Activated naive CD4-positive, alpha-beta T cell treated with anti-CD3 and anti-CD28 coated beads for 36 hours (primary cell): ENCODE measurements at places on chromosomes 5 and 9. TPM values are rescaled to one million over a fixed set of nuclear protein-coding genes. Genes with fewer than 3 reads are reported as not detected.

CCDC152 gene
- 8.1 TPM for total RNA-seq

BASP1 gene
- 0.62 TPM for total RNA-seq

TRIM7 gene
- total RNA-seq = 1.6 TPM

CDC20B gene
- total RNA-seq = not detected

IFNA13 gene
- total RNA-seq = not detected

MSANTD3 gene
- total RNA-seq = 11.5 TPM

CYLC2 gene
- not detected for total RNA-seq

SFXN1 gene
- total RNA-seq = 358 TPM

ADAMTS12 gene
- not detected for total RNA-seq

UBAP2 gene
- 28.6 TPM for total RNA-seq

GRCh38 chr5:180618829-180619562 is 27.7 kb upstream of the SCGB3A1 start:
- DNase-seq = peak; percentile 53

GRCh38 chr9:79403495-79403894 is 168.3 kb upstream of the TLE4 start:
- peak; percentile 13 for DNase-seq

GRCh38 chr5:66517351-66517750 is 78.8 kb upstream of the MAST4 start:
- no peak for DNase-seq

DNA sequence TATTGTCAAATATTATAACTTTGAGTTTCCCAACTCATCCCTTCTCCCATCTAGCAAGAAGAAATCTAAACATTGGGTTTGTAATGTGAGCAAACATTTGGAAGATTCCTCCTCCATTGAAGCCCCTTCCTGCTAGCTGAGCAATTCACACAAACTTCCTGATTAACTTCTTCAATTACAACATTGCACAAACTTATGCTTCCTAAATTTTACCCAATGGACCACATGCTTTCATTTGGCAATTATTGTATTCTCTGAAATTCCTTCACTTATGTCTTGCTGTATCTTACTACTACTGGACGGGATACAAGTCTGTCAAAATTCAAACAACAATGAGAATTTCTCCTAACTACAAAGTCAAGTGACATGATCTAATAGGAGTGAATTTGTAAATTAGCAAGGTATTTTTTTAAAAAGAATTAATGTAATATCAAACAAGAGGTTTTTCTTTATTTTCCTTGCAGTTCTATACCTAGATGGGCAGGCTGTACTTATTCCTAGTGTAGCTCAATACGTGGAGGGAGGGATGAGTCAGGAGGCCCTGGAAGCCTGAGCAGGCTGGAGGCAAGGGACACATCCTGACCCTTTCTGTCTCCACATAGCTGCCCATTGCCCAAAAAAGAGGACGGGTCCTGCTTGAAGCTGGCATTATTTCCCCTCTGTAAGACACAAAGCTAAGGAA is 11.8 kb upstream of the IFNW1 start:
- DNase-seq = no peak

GRCh38 chr5:145347026-145347616 is 488.0 kb downstream of the PRELID2 start:
- DNase-seq = no peak

GRCh38 chr5:43627028-43627427 is 24.0 kb downstream of the NNT start:
- DNase-seq = peak; percentile 14

DNA sequence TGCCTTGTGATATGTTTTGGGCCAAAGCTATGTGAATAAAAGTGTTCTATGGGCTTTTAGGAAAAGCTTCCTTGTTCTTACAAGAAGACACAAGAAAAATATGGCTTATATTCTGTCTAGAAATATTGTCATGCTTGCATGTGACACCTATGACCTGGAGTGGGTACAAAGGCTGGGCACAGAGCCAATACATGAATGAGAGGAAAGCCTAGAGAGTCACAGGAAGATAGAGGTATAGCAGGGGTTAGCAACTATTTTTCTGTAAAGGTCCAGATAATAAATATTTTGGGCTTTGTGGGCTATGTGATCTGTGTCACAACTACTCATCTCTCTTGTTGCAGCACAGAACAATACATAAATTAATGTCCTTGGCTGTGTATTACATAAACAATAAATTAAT is 196.6 kb upstream of the CD180 start:
- no peak for DNase-seq

GRCh38 chr5:65858316-65858715 is 68.1 kb upstream of the ERBIN start:
- DNase-seq = no peak

- no peak for DNase-seq
These were observed 83.9 kb downstream of the MTREX start for GRCh38 chr5:55391707-55392106.

DNA sequence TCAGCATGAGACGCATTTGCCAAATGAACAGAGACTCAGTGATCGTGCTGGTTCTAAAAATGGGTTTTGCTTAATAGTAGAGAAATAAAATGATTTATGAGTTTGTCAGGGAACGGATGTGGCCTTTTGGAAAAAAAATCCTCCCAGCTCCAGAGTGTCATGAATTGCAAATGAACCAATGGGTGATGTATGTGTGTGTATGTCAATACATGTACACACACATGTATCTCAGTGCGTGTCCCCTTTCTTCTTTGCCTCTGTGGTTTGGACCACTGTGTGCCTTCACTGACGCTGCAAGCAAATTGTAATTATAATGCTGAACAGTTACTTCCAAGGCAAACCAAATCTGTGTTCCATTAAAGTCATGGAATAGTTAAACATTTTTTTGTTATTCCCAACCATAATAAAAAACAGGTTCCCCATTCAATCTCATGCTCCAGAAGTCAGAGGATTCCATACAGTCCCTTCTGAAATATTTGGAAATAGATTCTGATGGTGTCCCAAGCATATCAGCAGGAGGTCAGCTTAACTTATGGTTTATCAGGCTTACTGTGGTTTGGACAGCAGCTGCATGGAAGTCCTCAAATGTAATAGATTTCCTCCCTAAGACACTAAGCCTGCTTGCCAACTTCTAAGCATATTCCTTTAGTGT is 630.5 kb downstream of the ACTL7B start:
- DNase-seq = no peak

DNA sequence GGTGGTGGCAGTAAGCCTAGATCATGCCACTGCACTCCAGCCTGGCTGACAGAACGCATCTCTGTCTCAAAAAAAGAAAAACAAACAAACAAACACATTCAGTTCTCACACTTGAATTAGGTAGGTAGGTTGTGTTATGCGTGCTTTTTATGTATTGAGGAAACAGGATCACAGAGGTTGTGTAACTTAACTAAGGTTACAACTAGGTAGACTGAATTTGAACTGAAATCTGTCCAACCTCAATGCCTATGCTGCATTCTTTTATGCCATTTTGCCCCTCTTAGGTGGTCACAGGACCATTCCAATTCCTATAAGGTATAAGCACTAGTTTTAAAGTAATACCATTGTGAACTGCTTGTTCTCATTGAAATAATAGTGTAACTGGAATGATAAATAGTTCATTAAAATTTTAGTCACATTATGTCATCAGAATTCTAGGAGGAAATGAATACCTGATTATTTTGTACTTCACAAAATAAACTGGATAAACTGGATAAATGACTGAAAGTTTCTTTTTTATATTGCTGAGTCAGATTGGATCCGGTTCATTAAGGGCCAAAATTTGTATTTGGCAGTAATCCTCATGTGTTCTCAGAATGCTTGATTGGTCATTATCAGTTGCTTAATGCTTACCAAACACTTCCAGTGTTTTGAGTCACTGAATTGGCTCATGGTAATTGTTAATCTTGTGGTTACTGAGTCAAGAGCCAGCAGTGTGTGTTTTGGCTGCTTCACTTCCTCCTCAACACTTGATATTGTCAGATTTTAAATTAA is 7.1 kb downstream of the UBAP1 start:
- no peak for DNase-seq

GRCh38 chr5:23330726-23331125 is 176.7 kb upstream of the PRDM9 start:
- no peak for DNase-seq
